ENCODE measurements at places on chromosomes 4 and X.

DNA sequence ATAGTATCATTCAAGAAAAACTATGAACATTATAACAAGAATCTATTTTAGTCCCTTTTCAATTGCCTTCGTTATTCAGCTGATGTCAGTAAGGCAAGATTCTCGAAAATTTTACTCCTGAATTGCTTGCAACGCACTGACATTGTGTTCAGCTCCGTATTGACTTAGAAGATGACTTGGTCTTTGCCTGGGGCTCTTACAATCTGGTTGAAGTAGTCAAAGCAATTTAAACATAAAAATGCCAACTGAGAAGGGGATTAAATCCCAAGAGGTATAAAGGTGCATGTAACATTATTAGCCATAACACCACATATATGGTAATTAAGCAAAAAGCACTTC is 507.1 kb downstream of the CENPC start:
- no peak for DNase-seq

DNA sequence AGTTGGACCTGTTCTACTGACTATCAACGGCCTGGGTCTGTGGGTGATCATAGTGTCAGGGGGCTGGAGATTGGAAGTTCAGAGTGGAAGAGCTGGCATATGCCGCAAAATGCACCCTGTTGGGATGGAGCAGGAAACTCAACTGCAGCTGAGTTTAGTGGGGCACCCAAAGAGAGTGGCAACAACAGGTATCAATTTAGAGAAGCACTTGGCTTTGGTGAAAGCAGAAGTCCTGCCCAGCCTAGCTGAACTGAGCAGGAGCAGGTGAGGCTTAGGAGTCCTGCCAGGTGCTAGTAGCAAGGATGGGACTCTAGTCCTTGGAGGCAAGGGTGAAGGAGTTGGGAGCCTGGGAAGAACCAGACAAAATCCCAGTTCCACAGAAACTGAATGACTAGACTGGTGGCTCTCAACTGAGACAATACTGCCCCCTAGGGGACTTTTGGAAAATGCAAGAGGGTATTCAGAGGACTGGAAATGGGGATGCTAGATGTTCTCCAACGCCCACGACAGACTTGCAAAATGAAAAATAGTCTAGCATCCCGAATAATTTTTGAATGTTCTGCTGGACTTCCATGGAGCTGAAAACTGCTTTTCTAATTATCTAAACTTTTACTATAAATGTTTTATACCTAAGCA is 49.4 kb downstream of the RTL9 start:
- DNase-seq = peak; percentile 8

DNA sequence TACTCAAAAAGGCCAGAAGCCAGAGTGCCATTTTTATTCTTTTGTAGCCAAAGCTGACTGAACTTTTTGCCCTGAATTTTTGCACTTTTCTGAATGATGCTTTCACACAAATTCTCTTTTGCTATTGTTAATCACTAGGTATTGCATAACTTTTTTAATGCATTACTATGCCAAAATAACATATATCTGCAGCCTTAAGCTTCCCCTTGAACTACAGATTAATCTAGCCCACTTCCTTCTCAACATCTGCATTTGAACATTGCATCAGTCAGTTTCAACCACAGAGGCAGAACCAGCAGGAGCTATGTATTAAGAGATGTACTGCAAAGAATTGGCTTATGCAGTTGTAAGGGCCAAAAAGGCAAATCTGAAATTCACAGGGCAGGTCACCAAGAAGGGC is 197.6 kb upstream of the GYPA start:
- DNase-seq = no peak

GRCh38 chr4:123418351-123418931 is 21.8 kb downstream of the SPRY1 start:
- DNase-seq = no peak

- DNase-seq = no peak
Observed at GRCh38 chr4:38489011-38489861, 174.8 kb upstream of the KLF3 start.

- no peak for DNase-seq
Observed at GRCh38 chrX:8405631-8406030, 59.0 kb upstream of the VCX3B start.

DNA sequence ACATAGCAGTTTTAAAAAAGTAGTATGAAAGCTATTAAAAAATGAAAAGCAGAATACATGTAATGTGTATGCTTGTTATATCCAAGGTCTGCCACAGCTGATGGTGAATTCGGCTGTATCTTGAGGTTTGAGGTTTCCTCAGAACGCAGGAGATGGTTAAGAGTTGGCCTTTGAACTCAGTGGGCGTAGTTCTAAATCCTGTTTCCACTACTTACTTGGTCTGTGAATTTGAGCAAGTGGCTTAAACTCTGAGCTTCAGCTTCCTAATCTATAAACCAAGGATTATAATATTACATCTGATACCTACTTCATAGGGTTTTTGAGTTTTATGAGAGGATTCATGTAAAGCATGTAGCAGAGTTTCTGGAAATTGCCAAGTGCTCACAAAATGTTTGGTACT is 125.2 kb downstream of the STIM2 start:
- no peak for DNase-seq

DNA sequence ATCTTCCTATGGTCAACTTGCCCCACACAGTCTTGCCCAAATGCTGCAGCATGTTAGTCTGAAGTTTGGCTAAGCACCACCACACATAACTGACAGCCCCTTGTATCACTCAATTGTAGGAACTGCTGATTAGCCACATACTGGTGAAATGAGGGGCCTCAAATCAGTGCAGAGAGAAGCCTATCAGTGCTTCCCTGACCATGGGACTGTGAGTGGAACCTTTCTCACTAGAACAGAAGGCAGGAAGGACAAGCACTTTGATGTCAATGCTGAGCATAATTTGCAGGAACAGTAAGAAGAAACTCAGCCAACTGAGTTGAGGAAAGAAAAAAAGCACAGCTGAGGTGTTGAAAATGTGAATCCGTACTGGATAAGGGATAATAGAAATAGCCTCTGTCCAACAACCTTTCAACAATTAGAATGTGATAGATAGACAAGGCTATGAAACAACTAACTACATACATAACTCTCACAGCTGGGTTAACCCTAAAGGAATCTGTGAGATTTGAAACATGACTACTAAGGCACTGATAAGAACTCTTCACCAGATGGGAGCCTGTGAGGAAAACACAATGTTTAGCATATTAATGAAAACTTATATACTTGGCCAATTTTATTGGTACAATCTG is 136.6 kb upstream of the SH3RF1 start:
- no peak for DNase-seq

- no peak for DNase-seq
Observed at GRCh38 chrX:133661962-133662839, 246.9 kb upstream of the GPC4 start.

- no peak for DNase-seq
Observed at GRCh38 chrX:106903291-106903824, at the start of gene RIPPLY1. RIPPLY1 (minus strand) TSS chrX:106903341; CDS start chrX:106903287, 54 bp downstream.

DNA sequence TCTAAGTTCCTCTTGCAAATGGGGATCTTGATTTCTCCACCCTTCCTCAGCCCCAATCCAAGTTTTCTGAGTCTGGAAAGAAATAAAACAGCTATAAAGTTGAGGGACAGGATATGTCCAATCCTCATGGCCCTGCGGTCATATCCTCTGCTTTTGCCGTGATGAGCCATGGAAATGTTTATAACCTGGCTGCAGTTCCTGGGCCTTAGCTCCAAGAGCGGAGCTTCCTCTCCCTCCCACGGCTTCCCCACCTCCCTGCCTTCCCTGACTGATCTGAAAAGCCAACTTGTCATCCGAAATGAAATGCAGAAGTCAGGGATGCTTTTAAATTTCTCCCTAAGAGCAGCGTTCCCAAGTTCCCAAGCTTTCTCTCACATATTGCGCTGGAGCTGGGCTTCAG is 221.5 kb upstream of the SFRP2 start:
- DNase-seq = no peak

GRCh38 chr4:71261633-71262121 is 77.1 kb upstream of the SLC4A4 start:
- DNase-seq = no peak

GRCh38 chr4:164949448-164950143 is 27.9 kb downstream of the TRIM61 start:
- no peak for DNase-seq

DNA sequence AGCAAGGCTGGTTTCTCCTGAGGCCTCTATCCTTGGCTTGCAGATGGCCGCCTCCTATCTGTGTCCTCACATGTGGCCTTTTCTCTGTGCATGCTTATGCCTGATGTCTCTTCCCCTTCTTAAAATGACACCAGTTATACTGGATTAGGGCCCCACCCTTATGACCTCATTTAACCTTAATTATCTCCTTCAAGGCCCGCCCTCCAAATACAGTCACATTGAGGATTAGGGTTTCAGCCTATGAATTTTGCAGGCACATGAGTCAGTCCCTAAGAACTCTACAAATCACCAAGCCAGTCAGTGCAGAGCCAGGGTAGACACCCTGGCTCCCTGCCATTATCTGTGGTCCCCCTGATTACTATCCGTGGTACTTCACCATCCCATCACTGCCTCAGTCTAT is 51.6 kb downstream of the MAML3 start:
- no peak for DNase-seq

- DNase-seq = no peak
Observed at GRCh38 chrX:119989905-119990555, 46.5 kb upstream of the NKAP start.

Measured in activated CD4-positive, alpha-beta T cell treated with anti-CD3 and anti-CD28 coated beads for 1 hour (primary cell).